ENCODE measurements at places on chromosomes 12 and 14.
A peak's percentile ranks its signal among the peaks of the same experiment; 100 is the strongest.

DNA sequence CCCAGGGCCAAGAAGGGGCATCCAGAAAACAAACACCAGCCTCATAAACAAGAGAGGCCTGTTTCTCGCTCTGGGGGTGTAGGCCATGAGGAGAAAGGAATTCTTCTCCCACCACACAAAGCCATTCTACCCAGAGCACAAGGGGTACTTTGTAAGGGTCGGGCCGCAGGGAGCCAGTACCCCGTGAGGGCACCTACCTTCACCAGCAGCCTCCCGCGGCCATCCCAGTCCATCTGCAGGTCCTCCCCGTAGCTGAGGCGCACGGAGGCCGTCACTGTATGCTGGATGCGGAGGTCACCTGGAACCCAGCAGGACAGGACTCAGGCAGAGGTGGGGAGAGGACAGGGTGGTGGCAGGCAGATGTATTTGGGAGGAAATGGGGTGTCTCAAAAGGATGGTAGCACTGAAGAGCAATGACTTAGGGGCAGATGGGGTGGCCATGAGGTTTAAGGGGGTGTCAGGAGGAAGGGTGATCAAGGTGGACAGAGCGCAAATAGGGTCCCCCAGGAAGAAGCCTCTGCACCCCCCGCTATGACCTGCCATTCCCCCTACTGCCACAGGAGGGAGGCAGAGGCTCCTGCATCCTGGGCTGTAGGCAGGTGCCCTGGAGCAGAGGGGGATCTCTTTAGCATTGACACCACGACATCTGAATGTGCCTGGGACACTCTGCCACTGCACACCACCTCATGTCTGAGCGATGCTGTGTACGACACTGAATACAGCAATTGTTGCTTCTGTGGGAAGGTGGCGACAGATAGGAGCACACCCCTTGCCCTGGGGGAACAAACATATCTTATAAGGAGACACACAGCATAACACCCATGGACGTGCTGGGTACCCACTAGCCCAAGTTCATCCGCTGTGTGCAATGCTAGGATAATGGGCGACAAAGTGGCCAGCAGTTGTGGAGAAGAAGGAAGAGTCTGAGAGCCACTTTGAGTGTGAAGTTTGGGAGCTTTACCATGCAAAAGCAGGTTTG, 61.4 kb downstream of the VWF start:
- peak; percentile 68 for DNase-seq

DNA sequence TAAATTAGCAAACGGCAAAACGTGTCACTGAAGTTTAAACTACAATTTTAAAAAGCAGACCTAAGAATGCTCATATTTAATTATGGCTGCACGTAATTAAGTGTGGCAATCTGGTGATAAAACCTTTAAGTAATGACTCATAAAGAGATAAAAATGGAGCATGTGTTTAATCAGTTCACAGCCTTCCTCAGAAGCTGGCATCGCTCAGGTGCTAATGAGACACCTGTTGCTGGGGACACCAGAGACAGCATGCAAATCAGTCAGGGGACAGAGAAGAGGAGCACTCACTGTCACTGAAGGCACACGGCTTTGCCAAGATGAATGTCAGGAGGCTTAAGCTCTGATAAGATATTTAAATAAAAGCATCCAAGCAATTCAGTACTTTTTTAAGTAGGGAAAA, 840.3 kb downstream of the GALC start:
- no peak for DNase-seq

- DNase-seq: no peak
These were observed 63.2 kb downstream of the KDM5A start for GRCh38 chr12:325906-326305.

DNA sequence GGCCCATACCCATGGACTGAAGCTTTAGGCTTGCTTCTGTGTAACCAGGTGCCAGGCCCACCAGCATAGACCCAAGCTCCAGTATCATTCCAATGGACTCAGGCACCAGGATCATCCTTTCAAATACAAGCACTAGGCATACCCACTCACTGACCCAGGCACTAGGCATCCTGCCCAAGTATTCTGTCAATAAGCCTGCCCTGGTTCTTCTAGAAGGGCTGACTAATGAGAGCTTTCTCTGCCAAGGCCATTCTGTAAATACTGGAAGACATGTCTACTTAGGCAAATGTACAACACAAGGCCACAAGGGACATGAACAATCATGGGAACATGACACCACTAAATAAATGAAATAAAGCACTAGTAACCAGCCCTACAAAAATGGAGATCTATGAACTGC, 352.2 kb downstream of the FSCB start:
- no peak for DNase-seq

DNA sequence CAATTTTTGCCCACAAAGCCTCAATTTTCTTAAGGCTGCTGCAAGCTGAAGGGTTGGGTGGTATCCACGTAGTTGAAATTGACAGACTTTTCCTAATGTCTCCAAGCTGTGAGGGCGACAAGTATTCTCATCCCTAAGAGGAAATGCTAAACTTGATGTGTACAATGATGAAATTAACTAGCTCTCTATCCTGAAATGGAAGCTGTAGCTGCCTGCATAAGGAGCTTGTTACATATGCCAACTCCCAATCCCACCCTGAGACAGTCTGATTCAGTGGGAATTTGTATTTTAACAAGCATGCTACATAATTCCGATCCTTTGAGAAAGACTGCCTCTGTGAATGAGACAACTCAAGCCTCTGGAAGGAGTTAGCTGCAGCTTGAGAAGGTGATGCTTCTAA, 45.7 kb upstream of the MDM1 start:
- DNase-seq: no peak
